Esophagus muscularis mucosa (tissue), 4 donors: ENCODE measurements at places on chromosomes 4 and X. TPM values are rescaled to one million over a fixed set of nuclear protein-coding genes. Genes with fewer than 3 reads are reported as not detected.

The CENPE gene
- 1.2 TPM for total RNA-seq

The RP2 gene
- total RNA-seq, result 10.0 TPM

DNA sequence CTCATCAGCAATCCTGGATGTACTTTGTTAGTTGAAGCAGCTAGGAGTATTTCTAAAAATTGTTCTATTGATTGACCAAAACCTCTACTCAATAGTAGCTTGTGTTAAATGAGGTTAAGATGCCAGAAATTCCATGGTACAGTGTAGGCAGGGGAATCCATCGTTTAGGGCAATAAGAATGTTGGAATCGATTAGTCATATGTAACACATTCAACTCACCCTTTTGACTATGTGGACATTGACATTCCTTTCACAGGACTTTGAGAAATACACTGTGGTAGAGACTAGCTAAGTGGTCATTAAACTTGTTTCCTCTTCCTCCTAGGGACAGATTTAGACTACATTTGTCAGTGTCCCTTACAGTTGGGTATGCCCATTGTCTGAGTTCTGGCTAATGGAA is 40.2 kb downstream of the KDM5C start:
- no peak overlapping the region for H3K27ac ChIP-seq
- no peaks in the 10 kb centered on the region for H3K36me3 ChIP-seq
- no peaks in the 10 kb centered on the region for H3K27me3 ChIP-seq
- no peak for DNase-seq

DNA sequence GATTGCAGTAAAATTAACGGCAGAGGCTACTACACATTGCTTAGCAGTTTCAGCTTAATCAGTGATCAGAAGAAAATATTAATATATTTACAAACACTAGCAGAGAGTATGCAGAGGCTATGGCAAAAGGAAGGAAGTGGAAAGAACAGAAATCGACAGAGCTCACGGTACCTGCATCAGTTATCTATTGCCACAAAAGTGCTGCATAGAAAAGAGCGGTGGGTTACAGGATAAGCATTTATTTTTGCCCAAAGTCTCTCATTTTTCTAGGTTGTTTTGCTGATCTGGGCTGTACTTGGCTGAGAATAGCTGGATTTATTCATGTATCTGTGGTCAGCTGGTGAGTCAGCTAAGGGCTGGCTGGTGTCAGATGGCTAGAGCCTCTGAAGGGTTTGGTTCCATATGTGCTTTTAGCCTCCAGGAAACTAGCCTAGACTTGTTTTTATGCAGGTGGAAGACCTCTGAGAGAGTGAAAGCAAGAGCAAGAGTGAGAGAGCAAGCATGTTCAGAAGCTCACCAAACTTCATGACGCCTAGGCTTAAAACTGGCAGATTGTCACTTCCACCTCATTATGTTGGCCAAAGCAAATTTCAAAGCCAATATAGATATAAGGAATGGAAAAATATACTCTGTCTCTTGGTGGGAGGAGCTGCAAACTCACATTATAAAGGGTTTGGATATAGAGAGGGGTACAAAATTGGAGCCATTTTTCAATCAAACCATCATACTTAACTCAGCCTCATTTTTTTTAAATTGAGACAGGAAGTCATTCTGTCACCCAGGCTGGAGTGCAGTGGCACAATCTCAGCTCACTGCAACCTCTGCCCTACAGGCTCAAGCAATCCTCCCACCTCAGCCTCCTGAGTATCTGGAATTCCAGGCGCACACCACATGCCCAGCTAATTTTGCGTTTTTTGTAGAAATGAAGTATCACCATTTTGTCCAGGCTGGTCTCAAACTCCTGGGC is 153.2 kb upstream of the RPL34 start:
- H3K27ac ChIP-seq, result no peak overlapping the region
- no peaks in the 10 kb centered on the region for H3K4me1 ChIP-seq
- H3K36me3 ChIP-seq, result no peaks in the 10 kb centered on the region
- no peak for DNase-seq

The SMIM10 gene
- 11.8 TPM for total RNA-seq

DNA sequence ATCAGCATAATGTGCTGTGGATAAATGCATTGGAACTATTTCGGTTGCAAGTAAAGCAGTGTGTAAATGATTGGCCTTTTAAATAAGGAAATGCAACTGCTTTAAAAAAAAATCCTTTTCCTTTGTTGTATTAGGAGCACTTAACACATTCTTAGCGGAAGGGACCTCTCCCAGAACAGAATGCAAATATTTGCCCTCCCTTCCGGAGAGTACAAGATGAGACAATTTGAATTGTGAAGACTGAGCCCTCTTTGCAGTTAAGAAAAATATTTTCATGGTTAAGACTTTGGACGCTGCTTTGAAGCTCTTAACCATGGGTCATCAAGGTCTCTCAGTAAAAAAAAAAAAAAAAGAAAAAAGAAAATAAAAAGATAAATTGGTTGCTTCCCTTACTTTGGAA is 9.5 kb upstream of the NOX1 start:
- no peaks in the 10 kb centered on the region for H3K36me3 ChIP-seq
- H3K27me3 ChIP-seq, result no peaks in the 10 kb centered on the region
- H3K27ac ChIP-seq, result no peak overlapping the region
- no peak overlapping the region for H3K4me3 ChIP-seq
- H3K4me1 ChIP-seq, result no peaks in the 10 kb centered on the region
